Progenitor cell of endocrine pancreas (in vitro differentiated cells): ENCODE measurements at places on chromosomes 13 and 19.

- DNase-seq, result no peak
These were observed 179.8 kb downstream of the TBC1D4 start for GRCh38 chr13:75302071-75302698.

DNA sequence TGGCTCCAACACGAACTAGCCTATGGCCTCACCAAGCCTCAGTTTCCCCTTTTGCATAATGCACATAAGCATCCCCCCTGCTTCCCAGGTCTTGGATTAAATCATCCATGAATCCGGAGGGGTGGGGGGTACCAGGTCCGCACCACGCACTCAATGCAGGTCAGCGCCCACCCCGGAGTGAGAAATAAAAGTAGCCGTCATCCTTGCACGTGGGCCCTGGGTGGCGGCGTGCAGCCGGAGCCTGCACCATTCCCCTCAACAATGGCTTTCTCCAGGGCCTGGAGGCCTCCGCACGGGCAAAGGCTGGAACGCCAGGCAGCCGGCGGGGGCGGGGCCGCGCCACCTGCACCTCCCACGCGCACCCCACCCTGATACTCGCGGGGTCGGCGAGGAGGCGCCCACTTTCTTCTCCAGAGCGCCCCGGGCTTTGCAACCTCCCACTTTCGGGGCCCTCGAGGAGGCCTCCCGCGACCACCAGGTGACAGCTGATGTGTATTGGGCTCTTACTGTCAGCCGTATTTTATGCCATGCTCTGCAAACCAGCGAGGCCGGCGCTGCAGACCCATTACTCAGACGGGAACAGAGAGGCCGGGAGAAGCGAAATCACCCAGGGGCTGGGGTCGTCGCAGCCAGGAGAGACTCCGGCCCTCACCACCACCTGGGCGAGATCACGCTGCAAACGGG lies 767 bp upstream of the GADD45B start:
- no peak for DNase-seq

GRCh38 chr13:94993616-94994015 lies 281.3 kb upstream of the SOX21 start:
- no peak for DNase-seq

- DNase-seq, result no peak
These were observed 15.1 kb downstream of the TICAM1 start for GRCh38 chr19:4816202-4816949.

DNA sequence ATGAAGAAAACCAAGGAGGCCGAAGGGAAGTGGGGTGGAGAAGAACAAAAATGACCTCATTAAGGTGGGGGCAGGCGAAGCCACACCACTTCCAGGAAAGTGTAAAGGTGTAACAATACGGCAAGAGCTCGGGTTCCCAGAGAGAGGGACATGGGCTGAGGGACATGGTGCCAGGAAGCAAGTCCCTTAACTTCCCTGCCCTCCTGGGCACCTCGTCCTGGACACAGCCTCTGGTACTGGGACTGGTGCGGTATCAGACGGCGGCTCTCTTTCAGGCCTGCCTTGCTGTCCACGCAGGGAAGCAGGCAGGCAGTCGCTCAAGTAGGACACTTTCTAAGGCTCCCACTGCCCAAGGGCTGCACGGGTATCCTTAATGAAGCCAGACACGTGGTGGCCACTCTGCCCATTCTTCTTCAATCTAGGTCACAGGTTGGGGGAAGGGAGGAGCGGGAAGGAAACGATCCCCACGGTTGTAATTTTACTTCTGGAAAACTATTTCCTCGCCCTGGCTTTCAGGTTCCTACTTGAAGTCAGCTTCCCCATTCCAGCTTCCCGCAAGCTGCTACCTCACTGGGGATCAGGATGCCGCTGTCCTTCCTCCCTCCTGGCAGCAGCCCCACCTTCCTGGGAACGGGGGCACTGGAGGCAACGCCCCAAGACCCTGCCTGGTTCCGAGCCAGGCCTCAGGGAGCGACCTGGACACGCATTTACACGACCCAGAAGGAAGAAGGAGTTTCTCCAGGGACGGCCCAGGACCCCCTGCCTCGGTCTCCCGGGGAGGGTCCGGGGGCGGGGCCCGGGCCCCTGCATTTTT lies 1.2 kb downstream of the AP3D1 start:
- DNase-seq, result no peak

DNA sequence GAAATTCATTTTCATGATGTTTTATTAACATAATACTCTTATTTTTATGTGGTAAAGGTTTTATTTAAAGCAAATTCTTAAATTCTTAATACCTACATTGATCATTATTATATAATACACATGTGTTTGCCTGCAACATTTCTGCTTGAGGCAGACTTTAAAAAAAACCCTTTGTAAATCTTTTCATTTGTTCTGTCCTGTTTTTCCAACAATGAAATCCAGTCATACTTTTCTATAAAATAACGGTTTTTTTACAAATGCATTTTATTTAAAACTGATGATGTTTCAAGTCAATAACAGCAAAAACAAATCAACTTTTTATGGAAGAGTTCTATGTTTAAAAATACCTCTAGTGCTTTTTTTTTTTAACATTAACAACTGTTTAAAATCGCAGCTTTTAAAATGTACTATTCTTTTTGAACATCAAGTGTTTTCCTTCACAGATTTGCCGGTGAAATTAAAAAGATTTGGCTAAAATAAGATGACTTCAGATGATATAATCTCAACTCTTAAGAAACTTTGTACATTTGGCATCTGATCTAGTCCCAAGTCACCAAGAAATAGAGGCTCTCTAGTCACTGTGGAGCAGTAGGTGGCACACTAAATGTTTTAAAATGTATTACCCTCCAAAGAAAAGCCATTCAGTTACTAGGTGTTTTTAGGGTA lies 5.1 kb downstream of the POU4F1 start:
- no peak for DNase-seq

- DNase-seq, result no peak
These were observed 7.8 kb upstream of the HIF3A start for GRCh38 chr19:46288896-46289588.

DNA sequence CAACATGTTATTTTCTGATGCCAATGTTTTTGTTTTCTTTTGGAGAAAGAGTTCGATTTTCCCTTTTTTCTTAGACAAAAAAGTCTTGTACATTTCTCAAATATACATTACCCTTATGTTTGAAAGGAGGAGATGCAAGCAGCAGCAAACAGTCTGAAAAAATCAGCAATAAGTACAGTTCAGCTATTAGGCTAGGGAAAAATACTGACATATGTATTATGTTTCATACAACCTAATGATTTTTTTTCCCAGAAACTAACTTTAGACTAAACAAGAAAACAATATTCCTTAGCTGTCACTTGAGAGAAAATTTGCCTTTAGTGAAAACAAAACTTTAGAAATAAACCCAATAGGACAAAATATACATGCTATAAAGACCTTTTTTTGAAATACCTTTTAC lies 1223.5 kb downstream of the SLITRK1 start:
- no peak for DNase-seq

DNA sequence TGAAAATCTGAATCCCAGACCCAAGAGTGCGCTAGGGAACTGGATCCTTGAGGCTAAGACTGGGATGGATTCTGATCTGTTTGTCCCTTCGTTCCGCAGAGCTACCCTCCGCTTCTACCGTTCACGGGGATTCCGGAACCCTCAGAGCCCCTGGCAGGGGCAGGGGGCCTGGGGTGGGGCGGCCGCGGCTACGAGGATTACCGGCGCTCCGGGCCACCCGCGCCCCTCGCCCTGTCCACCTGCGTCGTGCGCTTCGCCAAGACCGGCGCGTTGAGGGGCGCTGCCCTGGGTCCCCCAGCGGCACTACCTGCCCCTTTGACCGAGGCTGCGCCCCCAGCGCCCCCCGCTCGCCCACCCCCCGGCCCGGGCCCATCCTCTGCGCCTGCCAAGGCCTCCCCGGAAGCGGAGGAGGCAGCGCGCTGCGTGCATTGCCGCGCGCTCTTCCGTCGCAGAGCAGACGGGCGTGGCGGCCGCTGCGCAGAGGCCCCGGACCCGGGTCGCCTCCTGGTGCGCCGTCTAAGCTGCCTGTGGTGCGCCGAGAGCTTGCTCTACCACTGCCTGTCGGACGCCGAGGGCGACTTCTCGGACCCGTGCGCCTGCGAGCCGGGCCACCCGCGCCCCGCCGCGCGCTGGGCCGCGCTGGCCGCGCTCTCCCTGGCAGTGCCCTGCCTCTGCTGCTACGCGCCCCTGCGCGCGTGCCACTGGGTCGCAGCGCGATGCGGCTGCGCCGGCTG lies 7.1 kb downstream of the SPRED3 start:
- DNase-seq, result no peak

DNA sequence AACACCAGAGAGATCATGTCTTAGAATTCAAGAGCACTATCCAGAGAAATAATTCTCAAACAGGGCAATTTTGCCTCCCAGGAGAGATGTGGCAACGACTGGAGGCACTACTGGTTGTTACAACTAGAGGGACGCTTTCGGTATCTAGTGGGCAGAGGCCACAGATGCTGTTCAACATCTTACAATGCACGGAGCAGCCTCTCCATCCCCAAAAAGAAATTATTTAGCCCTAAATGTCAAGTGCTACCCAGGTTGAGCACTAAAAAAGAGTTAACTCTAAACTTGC lies 78.6 kb downstream of the ABCC4 start:
- no peak for DNase-seq

DNA sequence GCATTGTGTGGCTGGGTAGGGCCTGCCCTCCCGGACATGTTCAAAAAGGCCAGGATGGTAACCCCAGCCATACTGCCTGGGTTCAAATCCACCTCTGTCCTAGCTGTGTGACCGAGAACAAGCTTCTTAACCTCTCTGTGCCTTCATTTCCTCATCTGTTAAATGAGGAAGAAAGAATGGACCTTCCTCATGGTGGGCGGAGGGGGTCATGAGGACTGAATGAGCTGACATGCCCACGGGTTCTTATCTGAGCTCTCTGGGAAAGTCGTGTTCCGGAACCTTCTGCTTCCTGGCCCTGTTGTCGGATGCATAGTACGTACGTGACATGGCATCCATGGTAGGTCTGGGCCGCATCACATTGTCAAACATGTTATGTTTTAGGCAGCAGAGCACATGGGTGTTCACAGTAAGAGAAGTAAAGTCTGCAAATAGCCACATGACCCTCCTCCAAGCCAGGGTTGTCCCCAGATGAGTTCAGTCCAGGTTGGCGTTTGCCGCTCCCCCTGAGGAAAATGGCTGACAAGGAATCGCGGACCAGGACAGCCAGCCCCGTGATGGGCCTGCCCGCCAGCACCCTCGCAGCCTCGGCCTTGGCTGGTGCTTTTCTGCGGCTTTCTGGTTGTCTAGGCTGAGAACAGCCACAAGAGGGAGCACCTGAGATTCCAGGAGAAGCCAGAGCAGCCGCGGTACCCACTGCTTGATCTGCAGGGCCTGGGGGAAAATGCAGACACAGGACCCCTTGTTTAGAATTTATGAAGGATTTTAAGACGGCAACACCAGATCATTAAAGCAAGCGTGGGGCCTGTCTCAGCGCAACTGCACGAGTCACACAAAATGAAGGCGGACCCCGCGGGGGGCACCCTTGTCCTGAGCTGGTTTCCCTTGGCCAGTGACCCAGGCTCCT lies 2.4 kb upstream of the NTN5 start:
- peak; percentile 70 for DNase-seq

DNA sequence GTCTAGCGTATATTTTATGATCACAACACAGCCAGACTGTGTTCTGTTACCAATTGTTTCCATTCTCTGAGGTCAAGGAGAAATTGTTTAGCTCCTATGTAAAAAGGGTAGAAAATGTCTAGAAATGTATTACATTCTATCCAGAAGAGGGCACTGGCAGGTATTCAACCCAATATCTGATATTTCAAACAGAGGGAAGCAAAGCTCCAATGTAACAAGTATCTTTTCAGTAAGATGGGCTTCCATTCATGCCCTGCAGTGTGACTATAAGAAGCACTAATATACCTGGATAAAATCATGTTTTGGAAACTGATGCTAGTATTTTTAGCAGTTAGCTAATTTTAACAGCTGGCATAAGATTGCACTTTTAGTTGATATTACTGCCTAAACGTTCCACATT lies 312.7 kb downstream of the FGF14 start:
- no peak for DNase-seq

DNA sequence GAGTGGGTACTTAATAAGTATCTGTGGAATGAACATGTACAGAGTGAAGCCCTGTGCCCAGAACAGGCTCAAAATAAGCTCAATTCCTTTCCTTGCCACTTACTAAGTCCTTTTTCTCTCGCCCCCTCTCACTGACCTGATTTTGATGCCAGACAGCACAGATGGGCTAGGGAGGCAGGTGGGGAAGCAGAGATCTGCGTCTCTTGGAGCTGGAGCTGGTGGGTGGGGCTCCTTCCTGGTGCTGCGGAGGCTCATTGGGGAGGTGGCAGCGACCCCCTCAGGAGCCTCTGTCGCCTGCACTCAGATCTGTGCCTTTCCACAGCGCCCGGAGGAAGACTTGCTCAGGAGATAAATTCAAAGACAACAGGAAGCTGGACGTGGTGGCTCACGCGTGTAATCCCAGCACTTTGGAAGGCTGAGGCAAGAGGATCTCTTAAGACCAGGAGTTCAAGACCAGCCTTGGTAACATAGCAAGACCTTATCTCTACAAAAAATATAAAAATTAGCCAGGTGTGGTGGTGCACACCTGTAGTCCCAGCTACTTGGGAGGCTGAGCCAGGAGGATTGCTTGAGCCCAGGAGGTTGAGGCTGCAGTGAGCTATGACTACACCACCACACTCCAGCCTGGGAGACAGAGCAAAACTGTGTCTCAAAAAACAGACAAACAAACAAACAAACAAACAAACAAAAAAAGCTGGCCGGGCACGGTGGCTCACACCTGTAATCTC lies 14.6 kb downstream of the AKT2 start:
- no peak for DNase-seq

DNA sequence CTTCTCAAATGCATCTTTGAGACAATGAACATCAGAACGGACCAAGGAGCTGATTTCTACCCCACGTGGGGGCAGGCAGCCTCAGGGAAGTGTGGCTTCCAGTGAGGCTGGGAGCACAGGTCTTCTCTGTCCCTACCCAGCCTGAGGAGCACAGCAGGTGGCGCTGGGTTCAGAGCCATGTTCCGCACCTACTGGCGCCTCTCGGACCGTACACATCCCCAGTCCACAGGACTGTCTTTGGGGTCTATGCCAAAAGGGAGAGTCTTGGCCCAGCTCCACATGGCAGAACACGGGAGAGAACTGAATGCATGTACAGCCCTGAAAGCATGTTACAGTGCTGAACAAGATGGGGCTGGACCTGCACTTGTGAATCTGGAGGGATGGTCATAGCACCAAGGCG lies 22.6 kb downstream of the SUGP1 start:
- no peak for DNase-seq

- no peak for DNase-seq
These were observed 5.2 kb downstream of the LCP1 start for GRCh38 chr13:46176756-46177155.

GRCh38 chr13:103325672-103326071 lies 259.5 kb upstream of the SLC10A2 start:
- DNase-seq, result no peak

- no peak for DNase-seq
These were observed 27.4 kb upstream of the SPACA7 start for GRCh38 chr13:112348642-112349345.
